ENCODE measurements at places on chromosomes 1 and 21. TPM values are rescaled to one million over a fixed set of nuclear protein-coding genes. Genes with fewer than 3 reads are reported as not detected.

Gene ABCA4
- not detected for total RNA-seq

Gene F5
- 0.07 TPM for total RNA-seq

Gene CAMK1G
- not detected for total RNA-seq

Gene BTBD8
- 3.4 TPM for total RNA-seq

Gene TMEM201
- 21.5 TPM for total RNA-seq

Gene LCE3D
- total RNA-seq, result not detected

Gene CASQ2
- total RNA-seq, result 83.9 TPM

All from gastrocnemius medialis (tissue), 4 donors.